ENCODE measurements at places on chromosomes 4 and X. TPM values are rescaled to one million over a fixed set of nuclear protein-coding genes. Genes with fewer than 3 reads are reported as not detected.

The KCND1 gene
- 4.3 TPM for polyA plus RNA-seq

The APOO gene
- 23.6 TPM for polyA plus RNA-seq

The XKRX gene
- polyA plus RNA-seq: 3.0 TPM

The CRMP1 gene
- 59.0 TPM for polyA plus RNA-seq

The IL1RAPL2 gene
- polyA plus RNA-seq: 0.32 TPM

The APELA gene
- polyA plus RNA-seq: 0.19 TPM

The UGT2B15 gene
- polyA plus RNA-seq: 0.53 TPM

The ODAM gene
- 9.5 TPM for polyA plus RNA-seq

The RASGEF1B gene
- 12.1 TPM for polyA plus RNA-seq

The F8 gene
- polyA plus RNA-seq: 4.7 TPM

The STK32B gene
- polyA plus RNA-seq: 4.7 TPM

DNA sequence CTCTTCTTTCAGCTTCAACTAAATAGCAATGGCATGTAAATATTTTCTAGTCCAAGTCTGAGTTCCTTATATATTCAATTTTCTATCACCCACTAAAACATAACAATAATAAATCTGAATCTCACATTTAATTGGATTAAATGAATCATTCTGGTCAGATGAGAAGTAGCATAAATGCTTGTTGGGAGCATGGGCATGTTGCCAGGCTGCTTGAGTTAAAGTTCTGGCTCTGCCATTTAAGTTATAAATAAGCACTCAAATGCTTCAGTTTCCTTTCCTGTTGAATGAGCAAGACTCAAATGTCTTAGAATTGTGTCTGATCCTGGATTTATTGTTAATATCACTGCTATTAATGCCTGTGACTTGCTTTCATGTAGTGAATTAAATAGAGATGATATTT lies 496.3 kb downstream of the STPG2 start:
- peak; percentile 14 for DNase-seq

- no peak for DNase-seq
Observed at GRCh38 chr4:99651811-99652485, 5.7 kb downstream of the C4orf54 start.

GRCh38 chr4:130025701-130026100 lies 929.7 kb downstream of the C4orf33 start:
- no peak for DNase-seq

- DNase-seq: peak; percentile 53
Observed at GRCh38 chr4:88592600-88593448, 544 bp downstream of the HERC3 start.

DNA sequence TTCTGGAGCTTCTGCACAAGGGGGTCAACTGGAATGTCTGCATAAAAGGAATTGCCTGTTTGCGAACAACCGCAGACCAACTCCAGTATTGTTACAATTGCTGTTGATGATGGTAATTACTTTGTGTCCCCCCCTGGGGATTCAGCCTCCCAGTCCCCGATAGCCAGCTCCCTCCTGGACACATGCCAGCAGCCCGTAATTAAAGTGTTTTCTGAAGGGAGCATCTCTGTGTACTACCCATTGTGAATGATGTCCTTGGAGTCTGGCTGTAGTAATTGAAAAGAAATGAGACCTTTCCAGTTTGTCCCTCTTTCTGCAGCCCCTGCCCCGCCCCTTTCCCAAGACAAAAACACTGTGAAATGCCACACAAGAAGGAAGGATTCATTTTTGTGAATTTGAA lies 377.1 kb upstream of the LCORL start:
- DNase-seq: no peak

DNA sequence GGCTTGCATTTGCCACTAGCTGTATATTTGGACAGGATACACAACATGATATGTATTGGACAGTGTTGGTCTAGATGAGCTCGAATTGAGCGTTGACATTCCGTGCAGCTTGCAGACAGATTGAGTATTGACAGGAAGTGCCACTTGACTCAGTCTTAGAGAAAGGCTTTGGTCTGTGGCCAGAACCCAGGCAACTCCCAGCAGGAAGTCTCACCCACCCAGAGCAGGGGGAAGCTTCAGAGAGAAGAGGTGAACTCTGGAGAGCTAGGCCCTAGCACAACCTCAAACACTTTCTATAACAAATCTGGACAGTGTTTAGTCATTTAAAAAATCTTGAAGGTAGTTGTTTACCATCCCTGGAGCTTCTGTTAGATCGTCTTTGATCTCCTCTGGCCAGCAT lies 280.5 kb downstream of the FBXW7 start:
- DNase-seq: no peak

DNA sequence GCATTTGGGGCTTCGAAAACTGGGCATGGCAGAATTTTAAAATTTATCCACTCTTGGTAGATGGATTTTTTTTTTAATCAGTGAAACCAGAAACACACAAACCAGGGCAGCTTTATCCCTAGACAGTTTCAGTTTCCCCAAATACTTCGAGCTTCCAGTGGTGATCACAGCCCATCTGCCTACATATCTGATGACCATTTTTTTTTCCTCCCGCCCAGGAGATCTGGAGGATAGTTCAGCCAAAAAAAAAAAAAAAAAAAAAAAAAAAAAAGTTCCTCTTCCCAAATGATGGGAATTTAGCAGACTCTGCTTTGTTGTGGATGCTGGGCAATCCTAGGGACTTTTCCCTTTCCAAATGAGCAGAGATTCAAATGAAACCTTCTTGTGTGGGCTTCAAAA lies 1.0 kb upstream of the TBC1D9 start:
- no peak for DNase-seq

GRCh38 chr4:64814616-64815015 lies 405.4 kb upstream of the TECRL start:
- no peak for DNase-seq

- no peak for DNase-seq
Observed at GRCh38 chrX:47543496-47543895, 17.5 kb upstream of the ARAF start.

DNA sequence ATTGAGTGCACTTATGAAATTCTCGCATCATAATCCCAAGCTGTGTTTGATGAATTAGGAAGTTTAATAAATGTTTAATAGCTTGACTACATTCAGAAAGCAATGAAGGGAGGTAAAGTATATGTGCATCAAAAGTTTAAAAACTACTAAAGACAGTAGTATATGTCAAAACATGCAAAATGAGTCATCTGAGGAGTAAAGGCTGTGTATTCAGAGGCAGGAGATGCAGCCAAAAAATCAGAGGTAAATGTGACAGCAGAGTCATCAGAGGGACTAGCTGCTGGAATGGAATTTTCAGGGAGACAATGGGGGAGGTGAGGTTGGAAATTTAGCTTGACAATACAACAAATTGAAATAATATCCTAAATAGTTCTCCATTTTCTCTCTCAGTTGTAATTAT lies 127.0 kb upstream of the FUNDC1 start:
- DNase-seq: no peak

GRCh38 chr4:55912249-55912648 lies 36.5 kb upstream of the CEP135 start:
- DNase-seq: no peak

GRCh38 chr4:24888475-24889344 lies 24.1 kb downstream of the CCDC149 start:
- no peak for DNase-seq

DNA sequence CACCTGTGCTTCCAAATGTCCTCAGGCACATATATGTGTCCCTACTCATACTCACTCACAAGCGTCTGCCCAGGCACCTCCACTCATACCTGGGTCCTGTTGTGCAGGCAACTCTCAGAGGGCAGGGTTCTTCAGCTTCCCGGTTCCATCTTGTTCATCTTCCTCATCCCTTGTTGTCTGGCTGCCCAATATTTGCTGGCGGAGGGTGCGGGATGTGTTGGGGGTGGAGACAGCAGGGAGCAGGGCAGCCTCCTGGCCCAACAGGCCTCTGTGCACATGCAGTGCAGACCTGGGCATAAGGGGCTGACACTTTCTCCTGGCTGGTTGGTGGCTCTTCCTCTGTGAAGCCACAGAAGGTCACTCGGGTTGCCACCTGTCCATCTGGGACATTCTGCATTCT lies 32.1 kb downstream of the NBDY start:
- no peak for DNase-seq

- DNase-seq: no peak
Observed at GRCh38 chrX:48934581-48935300, 15.9 kb upstream of the PIM2 start.

DNA sequence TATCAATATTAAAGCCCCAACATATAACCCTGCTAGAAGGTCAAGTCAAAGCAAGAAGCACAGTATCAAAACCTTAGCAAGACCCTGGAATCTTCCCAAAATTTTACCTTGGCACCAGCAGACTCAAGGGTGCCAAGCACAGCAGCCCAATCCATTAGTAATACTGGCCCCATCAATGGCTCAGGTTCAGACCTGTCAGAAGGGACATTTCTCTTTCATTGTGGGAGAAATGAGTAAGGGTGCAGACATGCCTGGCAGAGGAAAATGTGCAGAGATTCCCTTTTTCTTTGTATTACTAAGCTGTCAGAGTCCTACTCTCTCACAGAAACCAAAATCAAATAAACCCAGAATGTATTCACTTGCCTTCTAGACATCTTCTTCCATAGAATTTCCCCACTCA lies 203.9 kb downstream of the EVC2 start:
- no peak for DNase-seq

DNA sequence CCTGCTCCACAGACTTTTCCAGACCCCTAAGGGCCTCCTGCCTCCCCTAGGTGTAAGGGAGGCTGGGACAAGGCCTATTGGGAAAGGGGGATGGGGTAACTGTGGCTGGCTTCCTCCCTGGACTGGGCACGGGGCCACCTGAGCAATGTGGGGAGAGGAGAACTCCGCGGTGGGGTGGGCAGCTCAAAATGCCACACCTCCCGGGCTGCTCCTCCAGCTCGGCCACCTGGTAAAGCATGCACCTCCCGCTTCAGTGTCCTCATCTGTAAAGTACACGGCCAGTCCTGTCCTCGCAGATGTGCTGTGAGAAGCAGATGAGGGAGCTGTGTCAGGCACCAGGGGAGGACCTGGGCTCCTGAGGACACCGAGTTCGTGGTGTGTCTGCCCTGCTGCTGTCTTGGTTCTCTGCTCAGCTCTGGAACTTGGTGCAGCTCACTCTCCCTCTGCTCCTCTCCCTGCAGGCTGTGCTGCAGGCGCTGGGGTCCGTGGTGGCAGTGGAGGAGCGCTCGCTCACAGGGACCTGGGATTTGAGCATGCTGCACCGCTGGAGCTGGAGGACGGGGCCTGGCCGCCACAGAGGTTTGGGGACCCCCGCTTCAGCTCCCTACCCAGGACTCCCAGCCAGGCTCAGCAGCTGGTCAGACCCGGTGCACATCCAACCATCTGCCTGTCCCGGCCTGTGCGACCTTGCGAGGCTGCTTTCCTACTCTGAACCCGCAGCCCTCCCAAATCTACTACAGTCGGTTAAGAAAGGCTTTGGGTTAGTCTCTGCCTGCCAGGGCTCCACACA lies 20.8 kb upstream of the MRFAP1 start:
- DNase-seq: no peak

DNA sequence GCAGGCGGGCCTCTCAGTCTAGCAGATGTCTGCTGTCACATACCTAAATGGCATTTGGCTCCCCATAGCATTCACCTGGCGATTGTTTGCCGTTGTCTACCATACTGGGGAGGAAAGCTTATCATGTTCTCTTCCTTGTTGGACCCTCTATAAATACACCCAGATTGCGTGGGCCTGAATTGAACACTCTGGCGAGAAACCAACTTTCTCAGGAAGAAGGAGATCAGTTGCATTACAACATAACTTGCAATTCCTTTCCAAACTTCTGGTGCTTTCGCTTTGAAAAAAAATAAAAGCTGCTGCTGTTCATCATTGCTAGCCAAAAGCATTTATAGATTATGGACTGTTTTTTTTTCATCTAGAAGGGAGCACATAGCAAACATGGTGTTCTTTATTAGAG lies 230.0 kb upstream of the GPC4 start:
- peak; percentile 43 for DNase-seq

GRCh38 chrX:38081909-38082308 lies 75.6 kb downstream of the SYTL5 start:
- DNase-seq: no peak

GRCh38 chr4:25129917-25130316 lies 30.3 kb downstream of the SEPSECS start:
- no peak for DNase-seq

GRCh38 chr4:6177587-6178197 lies 22.7 kb downstream of the JAKMIP1 start:
- DNase-seq: no peak

- no peak for DNase-seq
Observed at GRCh38 chr4:82753725-82754410, 44.7 kb downstream of the SCD5 start.

DNA sequence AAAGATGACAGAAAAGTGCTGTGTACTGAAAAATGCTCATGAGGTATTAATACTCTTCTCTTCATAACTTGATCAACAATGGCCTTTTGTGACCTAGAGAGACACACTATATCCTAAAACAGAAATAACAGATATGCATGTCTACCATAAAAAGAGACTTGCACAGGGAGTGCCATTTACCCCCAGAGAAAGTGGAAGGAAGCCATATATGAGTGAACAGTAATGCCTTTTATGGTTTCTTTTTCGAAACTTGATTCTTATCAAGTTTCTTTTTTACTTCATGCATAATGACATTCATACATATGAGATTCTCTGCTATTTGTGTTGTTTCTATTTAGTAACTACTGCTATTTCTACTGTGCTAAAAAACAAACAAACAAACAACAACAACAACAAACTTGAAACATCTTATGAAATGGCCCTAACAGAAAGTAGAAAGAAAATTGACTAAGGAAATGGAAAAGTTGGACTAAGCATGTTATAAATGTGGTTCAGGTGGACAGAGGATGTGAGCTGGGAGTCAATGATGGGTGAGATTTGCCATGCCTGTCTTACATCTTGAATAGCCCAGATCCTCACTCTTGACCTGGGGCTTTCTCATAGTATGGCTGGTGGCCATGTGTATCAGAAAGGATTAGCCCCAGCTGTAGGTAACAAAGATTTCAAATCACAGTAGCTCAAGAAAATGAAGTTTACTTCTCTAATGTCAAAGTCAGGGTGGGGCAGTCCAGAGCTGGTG lies 43.8 kb downstream of the GEMIN8 start:
- no peak for DNase-seq

DNA sequence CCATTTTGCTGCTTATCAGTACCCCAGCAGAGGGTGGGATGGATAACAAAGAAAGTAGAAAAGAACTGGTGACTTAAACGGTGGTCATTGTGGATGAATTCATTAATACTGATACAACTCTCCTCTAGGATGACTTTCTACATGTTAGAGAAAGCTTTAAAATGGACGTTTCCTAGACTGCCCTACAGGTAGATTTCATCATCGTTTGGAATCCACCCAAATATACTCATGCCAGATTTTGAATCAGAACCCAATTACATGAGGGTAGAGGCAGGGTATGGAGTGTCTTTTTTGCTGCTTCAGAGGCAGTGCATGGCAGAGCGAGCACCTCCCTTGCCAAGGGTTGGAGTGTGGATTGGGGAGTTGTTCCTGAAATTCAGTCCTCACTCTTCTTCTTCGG lies 13.3 kb upstream of the ANTXR2 start:
- DNase-seq: no peak

Measured in right lung (tissue), 10 donors.